H4 (cell line): ENCODE measurements at places on chromosomes 1 and 21. TPM values are rescaled to one million over a fixed set of nuclear protein-coding genes. Genes with fewer than 3 reads are reported as not detected.

The KRTAP19-3 gene
- total RNA-seq = not detected in 2 replicates

The NUDC gene
- 44.2 and 55.1 TPM in 2 replicates for total RNA-seq

- no peak for DNase-seq
Observed at GRCh38 chr1:40185951-40186864, 25.0 kb downstream of the RLF start.

DNA sequence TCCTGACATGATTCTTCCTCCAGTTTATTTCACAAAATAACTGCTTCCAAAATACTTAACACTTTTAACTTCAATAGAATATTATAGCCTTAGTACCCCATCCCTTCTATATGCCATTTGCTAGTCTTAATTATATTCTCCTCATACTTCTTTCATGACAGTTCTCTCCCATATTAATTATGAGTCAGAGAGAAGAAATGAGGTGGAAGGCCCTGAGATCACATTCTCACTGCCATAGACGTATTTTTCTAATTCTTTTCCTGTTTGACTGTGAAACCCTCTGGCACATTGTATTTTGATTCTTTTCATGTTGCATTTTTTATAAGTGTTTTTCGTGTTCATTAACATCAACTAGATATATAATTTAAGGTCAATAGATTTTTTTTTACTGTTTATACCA, 88.4 kb downstream of the GTF2B start:
- no peak for DNase-seq

GRCh38 chr1:55275151-55275748, 60.1 kb upstream of the USP24 start:
- DNase-seq = no peak

- DNase-seq = no peak
Observed at GRCh38 chr21:34704119-34704518, 35.3 kb downstream of the CLIC6 start.

GRCh38 chr1:96632045-96632664, 89.4 kb upstream of the PTBP2 start:
- no peak for DNase-seq

- DNase-seq = no peak
Observed at GRCh38 chr1:209768354-209768774, 12.5 kb downstream of the TRAF3IP3 start.

GRCh38 chr1:20634594-20635084, 1.4 kb downstream of the PINK1 start:
- DNase-seq = no peak

DNA sequence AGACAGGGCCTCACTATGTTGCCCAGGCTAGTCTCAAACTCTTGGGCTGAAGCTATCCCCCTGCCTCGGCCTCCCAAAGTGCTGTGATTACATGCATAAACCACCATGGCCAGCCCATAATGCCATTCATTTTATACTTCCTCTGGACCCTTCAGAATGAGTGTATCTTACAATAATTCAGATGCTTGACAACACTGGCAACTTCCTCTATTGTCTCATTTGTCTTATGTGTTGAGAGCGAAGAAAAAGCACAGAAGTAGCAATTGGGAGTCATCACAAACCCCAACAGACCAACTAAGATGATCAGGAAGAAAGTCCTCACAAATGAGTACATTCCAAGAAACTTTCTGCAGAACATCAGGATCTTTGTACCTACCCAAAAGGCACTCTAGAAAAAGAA, 191.9 kb downstream of the RERE start:
- no peak for DNase-seq
